EH (cell line): ENCODE measurements at places on chromosomes 16 and 17.

GRCh38 chr16:53089434-53090285, 34.9 kb downstream of the CHD9 start:
- DNase-seq, result peak; percentile 61

GRCh38 chr16:68283346-68283745, 19.0 kb downstream of the SLC7A6 start:
- no peak for DNase-seq

DNA sequence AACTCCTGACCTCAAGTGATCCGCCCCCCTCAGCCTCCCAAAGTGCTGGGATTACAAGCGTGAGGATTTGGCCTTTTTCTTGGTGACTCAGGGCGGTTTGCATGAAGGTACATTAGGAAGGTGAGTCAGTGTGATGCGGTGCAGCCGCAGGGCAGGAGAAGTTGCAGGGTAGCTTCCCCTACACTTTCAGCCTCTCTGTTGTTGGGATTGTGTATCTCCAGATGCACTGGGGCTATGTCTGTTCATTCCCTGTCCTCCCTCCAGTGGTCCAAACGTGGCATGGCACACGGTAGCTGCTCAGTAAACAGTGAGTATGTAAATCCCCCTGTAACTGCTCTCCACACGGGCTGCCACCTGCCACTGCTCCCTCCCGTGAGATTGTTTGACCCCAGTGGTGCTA, 109.1 kb upstream of the CDC42EP4 start:
- DNase-seq, result peak; percentile 6

- DNase-seq, result no peak
These were observed 108.3 kb upstream of the ZNF750 start for GRCh38 chr17:82948081-82948511.

GRCh38 chr17:74089869-74090464, 113.5 kb upstream of the RPL38 start:
- DNase-seq, result peak; percentile 8
